ENCODE measurements at places on chromosomes 4 and X. TPM values are rescaled to one million over a fixed set of nuclear protein-coding genes. Genes with fewer than 3 reads are reported as not detected.

Gene MAGEA11
- polyA plus RNA-seq, result not detected

Gene ESX1
- polyA plus RNA-seq, result not detected

DNA sequence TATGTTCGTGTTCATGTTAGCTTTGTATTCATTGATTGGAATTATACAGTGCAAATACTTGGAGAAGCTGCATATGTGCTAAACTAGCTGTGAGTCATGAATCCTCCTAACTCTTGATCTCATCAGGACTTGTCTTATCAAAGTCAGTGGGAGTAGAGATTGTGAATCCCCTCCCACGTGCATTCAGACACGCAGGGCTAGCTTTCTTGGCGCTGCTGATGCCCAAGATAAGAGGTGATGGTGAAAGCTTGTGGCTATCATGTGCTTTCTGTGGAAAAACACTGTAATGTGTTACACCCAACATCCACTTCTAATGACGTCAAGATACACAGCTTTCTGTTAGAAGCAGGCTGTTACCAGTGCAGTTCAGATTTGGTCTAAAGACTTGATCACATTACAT lies 348.7 kb upstream of the HAND2 start:
- peak; percentile 26 for DNase-seq

DNA sequence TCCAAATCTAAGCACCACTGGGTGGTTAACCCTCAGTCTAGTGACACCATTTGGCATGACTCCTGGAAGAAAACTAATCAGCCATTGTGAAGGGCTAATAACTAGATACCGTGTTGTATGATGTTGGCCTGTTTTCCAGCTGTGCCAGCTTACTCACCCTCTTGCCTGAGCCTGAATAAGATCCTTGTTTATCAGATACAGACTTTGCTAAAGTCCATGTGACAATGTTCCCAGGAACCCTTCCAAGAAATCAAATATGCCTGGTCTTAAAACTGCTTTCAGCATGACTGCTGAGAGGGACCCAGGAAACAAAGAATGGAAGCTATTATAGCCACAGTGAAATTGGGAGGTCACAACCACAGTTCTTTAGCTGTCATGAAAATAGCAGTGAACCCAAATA lies 640.8 kb upstream of the INTU start:
- DNase-seq, result no peak

DNA sequence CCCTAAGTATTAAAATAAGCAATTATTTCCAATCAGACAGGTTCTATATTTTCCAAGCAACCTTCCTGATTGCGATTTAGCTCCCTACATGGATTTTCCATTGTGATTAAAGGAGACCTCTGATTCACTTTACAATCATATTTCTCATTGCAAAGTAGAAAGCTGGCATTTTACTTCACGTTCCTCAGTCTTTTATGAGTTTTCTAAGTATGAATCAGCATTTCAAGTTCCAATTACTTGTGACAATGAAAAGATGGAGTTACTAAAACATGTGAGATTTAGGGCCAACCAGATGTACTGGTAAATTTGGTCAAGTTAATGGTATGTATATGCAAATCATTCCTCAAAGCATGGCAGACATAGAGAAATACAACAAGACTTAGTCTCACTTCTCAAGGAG lies 206.2 kb downstream of the KCNIP4 start:
- DNase-seq, result no peak

DNA sequence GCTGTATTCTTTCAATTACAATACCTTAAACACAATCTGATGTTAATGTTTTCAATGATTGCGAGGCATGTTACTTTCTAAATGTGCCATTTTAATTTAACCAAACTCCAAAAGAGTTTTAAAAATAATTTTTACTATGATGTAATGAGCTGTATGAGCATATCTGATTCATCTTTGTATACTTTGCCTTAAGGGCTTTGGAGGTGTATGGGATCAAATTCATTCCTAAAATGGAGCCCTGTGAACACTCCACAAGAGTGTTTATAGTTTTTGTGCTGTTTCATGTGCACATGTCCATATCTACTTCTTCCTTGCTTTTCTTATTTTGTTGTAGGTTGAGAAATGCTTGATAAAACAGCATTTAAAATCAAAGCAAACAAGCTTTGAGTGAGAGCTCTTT lies 82.4 kb downstream of the ATP10D start:
- no peak for DNase-seq

- no peak for DNase-seq
These were observed 17.7 kb downstream of the UBE2D3 start for GRCh38 chr4:102809691-102810090.

DNA sequence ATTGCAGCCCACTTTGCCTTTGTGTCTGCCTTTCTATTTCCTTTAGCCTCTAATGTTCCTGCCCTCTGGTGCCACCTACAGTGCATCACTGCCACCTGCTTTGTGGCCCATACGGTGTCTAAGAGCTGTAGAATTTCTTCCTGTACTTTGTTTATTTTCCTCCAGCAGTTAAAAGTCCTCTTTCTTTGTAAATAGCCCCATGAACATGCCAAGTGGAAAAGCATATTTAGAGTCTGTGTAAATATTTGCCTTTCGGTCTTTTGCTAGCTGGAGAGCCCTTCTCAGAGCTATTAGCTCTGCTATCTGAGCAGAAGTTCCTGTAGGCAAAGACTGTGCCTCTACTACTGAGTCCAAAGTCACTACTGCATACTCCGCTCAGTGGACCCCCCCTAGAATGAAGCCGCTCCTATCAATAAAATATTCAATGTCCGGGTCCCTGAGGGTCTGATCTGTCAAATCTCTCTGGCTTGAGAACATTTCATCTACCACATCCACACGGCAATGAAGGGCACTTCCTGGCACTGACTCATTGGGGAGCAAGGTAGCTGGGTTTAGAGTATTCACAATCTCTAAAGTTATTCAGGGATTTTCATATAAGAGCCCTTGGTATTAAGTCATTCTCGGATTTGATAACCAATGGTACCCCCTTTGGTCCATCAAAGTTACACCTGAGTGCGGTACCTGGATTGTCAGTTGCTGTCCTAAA lies 36.3 kb downstream of the SULT1E1 start:
- no peak for DNase-seq

GRCh38 chr4:65737672-65738071 lies 67.4 kb upstream of the EPHA5 start:
- no peak for DNase-seq

DNA sequence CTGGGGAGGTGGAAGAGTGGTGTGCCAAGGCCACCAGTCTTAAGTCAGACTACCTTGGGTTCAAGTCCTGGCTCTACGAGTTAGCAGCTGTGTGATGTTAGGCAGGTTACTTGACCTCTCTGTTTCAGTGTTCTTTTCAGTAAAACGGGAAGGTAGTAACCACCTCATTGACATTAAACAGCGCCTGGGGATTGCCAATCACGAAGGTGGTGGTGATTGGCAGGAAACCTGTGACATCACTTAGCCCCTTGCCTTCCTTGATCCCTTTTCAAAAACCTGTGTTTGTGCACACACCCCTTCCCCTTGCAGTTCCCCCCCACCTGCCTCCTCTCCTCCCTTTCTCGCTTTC lies 7.6 kb downstream of the KLF3 start:
- no peak for DNase-seq

DNA sequence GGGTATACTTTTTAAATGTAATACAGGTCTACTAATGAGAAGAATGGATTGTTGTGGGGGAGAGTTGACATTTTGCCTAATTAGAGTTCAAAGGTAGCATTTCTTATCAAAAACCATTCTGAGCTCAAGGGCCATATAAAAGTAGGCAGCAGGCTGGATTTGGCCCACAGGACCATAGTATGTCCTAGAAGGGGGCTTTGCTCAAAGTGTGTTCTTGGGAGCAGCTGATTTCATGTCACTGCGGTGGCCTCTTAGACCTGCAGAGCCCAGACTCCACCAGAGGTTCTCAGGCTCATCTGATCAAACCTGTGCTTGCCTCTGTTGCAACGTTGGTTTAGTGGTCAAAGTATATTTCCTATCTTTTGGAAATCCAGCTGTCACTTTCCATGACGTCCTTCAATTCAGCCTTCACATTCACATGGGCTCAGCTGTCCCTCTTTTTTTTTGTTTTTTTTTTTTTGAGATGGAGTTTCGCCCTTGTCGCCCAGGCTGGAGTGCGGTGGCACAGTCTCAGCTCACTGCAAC lies 34.6 kb upstream of the TENM3 start:
- DNase-seq, result no peak
